ENCODE measurements at places on chromosomes 1 and 21. TPM values are rescaled to one million over a fixed set of nuclear protein-coding genes. Genes with fewer than 3 reads are reported as not detected.

Gene DAB1
- total RNA-seq = 12.3 TPM

DNA sequence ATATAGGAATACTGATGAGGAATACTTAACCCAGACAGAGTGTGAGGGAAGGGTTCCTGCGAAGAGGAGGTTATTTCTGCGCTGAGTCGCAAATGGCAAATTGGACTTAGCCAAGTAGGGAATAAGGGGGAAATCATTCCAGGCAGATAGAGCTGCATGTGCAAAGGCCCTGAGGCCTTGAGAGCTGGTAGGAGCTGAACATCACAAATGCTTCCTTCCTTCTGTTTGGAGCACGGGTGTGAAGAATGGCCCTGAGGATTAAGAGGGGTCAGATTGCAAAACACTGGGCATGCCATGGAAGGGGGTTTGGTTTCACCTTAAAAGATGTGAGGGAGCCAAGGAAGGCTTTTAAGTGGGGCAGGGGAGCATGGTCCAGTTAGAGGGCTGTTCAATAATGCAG, 12.4 kb downstream of the IER5 start:
- no peak for DNase-seq

Gene NOTCH2NLA
- 16.2 TPM for total RNA-seq

Gene ERO1B
- 4.7 TPM for total RNA-seq

DNA sequence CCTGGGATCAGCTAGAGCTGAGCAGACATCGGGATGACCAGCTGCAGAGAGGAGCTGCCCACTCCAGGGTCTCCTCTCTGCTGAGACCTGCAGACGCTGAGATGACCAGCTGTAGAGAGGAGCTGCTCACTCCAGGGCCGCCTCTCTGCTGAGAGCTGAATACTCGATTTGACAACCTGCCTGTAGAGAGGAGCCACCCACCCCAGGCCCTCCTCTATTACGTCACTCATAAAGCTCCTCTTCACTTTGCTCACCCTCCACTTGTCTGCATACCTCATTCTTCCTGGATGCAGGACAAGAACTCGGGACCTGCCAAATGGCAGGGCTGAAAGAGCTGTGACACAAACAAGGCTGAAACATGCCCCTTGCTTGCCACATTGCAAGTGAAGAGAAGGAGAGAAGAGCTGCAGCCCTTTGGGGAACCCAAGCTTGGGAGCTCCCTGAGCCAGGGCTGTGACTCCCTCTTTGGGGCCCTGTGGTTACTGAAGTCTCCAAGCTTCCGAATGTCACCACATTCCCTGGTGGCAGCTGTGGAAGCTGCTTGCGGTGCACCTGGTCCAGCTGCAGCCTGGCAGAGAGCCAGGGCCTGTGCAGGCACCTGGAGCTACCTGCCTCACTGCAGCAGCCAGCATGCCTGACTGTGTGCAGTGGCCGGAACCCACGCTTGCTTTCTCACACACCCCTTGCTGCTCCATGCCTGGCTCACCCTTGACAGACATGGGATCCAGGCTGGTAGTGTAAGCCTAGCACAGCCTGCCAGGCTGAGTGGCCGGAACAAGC, 59.6 kb downstream of the CC2D1B start:
- DNase-seq = no peak

DNA sequence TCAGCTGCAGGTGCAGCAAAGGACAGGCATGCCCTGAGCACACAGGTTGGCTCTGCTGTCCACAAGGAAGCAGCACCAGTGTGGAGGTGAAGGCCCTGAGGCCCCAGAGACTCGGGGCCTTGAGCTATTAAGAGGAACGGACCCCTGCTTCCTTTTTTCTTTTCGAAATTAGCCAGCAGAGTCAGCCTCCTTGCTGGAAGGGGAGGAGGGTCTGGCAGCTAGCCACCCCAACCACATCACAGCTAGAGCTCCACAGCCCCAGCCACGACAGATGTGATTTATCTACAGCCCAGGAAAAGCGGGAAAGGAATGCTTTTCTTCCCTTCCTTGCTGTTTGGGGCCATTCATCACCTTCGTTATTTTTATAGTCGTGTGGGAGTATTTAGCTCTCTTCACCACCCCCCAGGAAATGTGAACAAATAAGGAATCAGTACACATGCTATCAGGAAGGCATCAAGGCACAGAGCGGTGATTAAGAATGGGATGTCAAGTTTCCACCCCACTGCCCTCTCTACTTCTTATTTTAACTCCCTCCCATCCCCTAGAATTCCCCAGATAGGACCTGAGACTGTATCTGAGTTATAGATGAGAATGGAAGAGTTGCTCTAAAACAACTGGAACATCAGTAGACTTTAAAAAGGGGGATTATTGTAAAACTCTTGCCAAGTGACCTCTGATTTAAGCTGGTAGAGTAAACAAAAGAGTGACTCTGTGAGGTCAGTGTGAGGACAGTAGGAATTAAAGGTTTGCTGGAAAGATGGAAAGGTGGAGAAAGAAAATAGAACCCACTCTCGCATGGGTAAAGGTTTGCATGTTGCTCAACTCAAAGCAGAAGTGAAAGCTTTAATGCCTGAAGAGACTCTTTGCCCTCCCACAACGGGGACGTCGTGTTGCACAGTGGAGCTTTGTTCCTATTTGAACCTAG, 224.7 kb upstream of the GJB5 start:
- DNase-seq = no peak

DNA sequence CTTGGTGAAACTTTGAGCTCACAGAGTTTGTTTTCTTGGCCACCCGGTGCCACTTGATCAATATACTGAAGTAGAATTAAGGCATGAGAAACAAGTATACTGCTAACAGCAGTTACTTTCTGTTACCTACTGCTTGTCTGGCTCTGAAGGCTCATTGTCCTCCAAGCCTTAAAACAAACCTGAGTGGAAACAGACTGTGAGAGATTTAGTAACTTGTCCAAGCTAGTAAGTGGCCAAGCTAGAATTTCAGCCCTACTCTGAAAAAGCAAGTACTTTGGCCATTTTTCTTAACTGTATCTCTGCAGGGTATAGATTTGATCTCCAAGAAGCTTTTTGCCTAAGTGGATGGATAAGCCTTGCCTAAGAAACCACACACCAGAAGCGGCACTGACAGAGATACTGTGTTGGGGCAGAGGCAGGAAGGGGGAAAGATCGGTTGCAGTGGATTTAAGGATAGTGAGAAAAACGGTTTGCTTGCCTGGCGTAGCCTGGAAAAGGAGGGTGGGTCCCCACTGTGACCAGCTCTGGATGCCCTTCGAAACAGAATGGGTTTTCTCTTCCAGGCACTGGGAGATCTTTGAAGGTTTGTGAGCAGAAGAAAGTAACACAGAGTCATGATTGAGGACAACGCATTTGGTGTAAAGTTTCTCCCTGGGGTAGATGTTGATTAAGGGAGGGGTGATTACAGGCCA, 2.1 kb upstream of the MACO1 start:
- DNase-seq = no peak

Data from WTC11 (cell line).